NCI-H446 (cell line): ENCODE measurements at places on chromosomes 2 and 18.

DNA sequence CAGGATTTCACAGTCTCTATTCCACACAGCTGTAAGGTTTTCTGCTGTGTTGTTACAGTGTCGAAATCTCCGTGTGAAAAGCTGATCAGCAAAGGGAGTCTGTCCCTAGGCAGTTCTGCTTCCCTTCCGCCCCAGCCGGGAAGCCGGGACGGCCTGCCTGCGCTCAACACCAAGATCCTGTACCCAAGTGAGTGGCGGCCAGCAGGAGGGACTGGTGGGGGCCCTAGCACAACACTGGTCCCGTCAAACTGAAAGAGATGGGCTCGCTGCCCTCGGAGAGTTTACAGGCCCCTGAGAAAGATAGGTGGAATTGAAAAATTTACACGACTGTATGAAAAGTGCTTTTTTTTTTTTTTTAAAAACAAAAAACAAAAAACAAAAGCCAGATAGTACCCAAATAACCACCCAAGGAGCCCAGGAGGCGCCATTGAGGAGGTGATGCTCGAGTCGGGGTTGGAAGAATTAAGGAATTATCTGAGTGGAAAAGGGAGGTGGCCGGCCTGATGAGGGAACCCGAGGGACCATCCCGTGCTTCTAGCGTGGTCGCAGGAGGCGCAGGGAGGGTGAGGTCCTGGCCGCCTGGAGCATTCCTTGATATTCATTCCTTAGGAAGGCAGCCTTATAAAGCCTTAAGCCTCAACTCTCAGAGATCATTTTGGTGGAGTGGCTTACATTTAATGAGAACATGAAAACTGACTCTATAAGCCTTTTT, 96.7 kb downstream of the DGKD start:
- DNase-seq: no peak

- no peak for DNase-seq
Observed at GRCh38 chr2:31075941-31076590, 62.2 kb downstream of the GALNT14 start.

DNA sequence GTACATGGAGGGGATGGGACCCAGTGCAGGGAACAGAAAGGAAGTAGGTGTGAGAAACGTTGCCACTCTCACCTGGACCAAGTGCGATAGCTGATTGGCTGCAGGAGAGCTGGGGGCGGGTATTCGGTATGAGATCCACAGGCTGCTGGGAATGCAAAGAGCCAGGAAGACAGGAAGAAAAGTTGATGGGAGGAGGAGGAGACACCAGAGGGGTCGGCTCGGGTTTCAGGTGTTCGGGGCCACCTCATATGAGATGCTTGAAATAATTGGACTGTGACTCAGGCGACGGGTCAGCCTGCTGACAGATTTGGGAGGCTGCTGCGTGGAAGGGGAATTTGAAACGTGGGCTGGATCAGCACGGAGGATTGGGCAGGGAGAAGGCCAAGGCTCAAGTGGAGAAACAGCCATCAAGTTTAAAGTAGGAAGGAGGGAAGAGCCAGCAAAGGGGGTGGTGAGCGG, 65.1 kb downstream of the MRPS9 start:
- DNase-seq: no peak

GRCh38 chr18:48020337-48021250, 90.1 kb upstream of the SMAD2 start:
- DNase-seq: no peak

DNA sequence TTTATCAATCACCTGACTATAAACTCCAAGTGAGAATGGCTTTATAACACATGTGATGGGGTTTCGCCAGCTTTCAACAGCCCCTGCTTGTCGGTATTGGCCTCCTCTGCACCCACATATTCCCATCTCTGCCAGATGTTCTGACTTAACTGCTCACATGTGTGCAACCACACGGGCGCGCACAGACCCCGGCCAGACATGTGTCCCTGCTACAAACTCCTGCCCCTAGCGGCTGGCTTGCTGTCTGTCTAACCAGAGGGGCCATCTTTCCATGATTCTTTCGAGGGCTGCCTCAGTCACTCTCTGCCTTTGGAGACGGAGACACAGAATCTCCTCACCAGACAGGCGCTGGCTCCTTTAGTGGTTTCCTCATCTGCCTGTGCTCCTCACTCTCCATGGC, 15.3 kb downstream of the STON1 start:
- no peak for DNase-seq

- DNase-seq: no peak
Observed at GRCh38 chr2:73301636-73302035, 8.3 kb upstream of the EGR4 start.
